ENCODE measurements at places on chromosomes 16 and 17.

DNA sequence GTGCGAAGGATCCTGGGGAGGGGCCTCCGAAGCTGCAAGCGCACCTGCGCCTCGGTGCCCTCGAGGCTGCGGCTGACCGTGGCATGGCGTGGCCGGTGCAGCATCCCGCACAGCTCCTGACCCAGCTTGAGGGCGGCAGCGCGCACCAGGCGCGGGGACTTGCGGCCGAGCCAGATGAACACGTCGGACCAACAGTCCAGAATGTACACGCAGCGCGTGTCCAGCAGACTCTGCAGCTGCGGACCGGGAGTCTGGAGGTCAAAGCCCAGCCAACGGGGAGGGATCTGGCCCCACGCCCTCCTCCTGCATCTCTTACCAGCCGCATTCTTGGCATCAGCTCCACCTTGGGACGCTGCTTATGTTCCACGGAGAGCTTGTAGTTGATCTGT lies 10.9 kb downstream of the FLII start:
- DNase-seq: no peak

DNA sequence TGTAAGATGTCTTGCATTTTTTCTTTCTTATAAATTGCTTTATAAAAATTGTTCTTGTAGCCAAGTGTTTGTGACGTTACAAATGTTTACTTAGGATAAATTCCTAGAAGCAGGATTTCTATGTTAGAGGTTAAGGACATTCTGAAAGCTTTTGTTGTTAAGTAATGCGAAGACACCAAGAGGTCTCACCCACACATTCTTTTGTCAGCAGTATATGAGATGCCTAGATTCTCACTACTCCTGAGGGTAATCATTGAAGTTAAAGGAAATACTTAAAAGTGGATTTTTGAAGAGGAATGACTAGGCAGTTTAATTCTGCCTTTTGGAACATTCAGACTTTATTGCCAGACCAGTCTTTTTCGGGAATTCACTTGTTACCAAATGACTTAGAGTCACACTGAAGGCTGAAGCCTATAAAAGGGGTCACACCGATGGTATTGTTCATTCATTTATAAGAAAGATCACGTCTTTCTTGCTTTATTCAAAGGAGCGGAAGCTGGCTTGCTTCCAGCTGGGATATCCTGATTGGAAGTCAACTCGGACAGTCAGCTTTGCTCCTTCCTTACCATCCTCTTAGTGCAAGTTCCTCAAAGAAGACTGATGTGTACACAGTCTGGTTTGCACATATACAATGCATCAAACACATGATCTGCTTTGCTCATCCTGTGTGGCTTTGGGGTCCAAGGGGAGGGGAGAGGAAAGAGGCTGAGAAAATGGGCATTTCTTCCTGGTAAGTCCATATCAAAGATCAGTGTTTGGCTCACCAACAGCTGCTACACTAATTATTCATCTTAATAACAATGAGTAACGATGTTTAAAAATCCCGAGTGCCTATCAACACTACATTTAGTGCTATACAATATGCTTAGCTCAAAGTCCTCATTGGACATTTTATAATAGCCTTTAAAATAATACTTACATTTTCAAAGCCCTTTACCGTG lies 160.0 kb downstream of the MAP2K6 start:
- no peak for DNase-seq

DNA sequence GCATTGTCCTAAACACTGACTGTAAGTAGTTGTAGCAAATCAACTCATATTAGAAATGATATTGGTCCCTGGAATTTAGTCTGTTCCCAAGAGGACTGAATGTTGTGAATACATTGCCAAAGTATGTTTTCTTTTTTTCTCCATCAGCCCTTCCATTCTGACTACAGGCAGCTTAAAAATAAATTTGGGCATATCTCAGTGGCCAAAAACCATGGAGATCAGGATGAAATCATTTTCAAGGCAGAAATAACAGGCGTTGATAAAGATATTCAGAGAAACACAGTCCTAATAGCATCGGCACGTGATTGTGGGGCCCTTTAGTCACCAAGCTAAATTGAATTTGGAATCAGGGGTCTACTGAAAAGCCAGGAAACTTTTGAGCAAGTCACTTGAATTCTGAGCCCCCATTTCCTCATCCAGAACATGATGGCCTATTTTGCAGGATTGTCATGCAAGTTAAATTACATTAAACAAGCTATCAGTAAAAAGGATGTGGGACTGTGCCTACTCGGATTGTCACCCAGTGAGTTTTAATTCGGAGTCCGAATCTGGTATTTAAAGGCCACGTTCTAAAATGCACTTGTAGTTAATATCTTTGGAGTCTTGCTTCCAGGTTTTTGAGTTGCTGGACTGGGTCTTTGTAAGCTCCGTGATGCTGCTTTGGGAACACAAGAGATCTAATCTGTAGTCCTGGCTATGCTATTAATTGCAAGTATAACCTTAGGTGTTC lies 17.1 kb downstream of the HLF start:
- no peak for DNase-seq

DNA sequence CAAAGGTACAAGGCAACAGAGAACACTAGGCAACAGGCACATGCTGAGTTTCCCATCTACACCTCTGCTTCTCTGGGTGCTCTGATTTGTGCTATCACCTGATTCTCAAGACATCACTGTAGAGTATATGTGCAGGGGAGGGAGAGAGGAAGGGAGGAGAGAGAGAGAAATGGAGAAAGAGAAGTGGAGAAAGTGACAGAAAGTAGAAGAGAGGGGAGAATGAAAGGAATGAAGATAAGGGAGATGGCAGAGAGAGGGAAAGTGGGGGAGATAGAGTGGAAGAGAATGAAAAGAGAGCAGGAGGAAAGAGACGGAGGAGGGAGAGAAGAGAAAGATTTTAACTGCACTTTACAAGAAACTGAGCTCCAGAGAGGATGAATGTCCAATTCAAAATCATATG lies 340.7 kb upstream of the CDH5 start:
- no peak for DNase-seq

- DNase-seq: no peak
Observed at GRCh38 chr16:74192281-74192797, 104.3 kb upstream of the PSMD7 start.

DNA sequence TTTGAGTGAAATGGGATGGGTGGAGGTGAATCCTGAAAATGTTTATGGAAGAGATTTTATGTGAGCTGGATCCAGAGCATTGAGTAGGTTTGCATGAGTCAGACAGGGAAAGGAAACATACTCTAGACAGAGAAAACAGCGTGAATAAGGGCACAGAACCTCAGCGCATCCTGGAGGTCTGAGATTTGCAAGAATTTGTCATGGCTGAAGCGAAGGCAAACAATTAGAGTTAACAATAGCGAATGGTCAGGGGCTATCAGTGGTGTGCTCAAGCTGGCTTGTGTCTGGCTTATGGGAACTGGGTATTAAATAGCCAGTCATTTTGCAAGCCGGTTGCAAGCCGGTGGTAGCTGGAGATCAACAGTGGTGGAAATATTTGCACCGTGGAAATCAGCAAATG lies 36.4 kb downstream of the MAP2K6 start:
- DNase-seq: no peak

All from iPS DF 19.7 (cell line).